KG1 (cell line): ENCODE measurements at places on chromosomes 1 and 21.
A peak's percentile ranks its signal among the peaks of the same experiment; 100 is the strongest.

- DNase-seq, result no peak
These were observed 58.1 kb downstream of the CASZ1 start for GRCh38 chr1:10738061-10739058.

DNA sequence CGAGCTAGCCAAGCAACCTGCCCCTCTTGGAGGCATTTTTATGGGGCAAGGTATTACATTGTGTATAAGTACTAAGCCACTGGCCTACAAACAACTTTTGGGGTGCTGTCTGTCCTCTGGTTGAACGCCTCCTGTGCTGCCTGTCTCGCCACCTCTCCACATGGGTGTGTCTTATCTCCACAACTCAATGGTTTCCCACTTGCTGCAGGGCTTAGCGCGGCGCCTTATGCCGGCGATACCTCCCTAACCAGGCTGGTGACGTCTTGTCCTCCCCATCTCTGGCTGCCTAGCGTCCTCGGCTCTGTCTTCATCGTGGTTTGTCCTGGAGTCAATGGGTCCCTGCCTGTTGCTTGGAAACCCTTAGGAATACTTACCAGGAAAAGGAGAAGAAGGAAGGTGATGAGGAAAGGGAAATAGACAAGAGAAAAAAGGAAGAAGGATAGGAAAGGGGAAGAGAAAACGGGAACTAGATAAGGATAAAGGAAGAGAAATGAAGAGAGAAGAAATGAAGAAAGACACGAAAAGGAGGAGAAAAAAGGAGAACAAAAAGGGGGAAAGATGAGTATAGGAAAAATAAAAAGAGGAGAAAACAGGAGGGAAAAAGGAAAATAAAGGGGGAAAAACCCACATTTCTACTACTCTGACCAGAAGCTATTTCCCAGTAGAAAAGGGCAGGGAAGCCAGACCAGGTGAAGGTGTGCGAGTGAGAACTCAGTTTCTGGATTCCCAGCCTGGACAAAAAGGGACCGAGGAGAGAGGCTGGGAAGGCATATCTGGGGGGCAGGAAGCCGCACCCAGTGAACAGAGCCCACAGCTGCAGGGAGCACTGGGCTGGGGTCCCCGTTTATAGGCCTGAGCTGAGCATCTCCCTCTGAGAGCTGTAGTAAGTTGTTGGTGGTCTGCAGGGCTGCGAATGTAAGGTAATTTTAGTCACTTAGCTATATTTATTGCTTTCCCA lies 86.2 kb downstream of the CLIC6 start:
- no peak for DNase-seq

DNA sequence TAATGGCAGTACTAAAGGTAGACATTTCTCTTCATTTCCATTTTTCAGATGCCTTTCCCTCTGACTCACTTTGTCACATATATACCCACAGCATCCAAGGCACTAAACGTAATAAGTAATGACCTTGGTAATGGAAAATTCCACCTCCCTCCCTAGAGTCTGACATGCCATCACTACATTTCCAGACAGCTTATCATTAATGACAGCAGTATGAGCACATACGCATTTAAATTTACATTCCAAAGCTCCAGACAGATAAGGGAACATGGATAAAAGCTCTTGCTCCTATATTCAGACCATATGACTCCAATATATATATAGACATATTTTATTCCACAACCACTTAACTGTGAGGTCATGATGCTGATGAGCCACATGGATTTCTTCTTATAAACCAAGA lies 191.7 kb upstream of the GORAB start:
- no peak for DNase-seq

DNA sequence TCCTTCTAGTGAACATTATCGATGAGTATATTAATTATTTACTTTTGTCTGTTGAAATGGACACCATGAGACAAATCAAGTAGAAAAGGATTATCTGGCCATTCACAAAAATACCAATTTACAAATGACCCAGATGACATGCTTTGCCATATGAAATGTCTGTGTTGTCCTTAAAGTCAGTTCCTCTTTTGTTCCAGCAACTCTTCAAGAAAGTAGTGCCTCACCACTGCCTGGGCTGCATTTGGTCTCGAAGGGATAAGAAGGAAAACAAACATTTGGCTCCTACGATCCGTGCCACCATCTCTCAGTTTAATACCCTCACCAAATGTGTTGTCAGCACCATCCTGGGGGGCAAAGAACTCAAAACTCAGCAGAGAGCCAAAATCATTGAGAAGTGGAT lies 79.6 kb downstream of the RGL1 start:
- peak; percentile 11 for DNase-seq

- DNase-seq, result no peak
These were observed 15.9 kb downstream of the GNG12 start for GRCh38 chr1:67817319-67817718.

GRCh38 chr1:91569411-91570119 lies 68.9 kb downstream of the CDC7 start:
- no peak for DNase-seq

- DNase-seq, result no peak
These were observed 6.5 kb downstream of the URB1 start for GRCh38 chr21:32386195-32386870.

DNA sequence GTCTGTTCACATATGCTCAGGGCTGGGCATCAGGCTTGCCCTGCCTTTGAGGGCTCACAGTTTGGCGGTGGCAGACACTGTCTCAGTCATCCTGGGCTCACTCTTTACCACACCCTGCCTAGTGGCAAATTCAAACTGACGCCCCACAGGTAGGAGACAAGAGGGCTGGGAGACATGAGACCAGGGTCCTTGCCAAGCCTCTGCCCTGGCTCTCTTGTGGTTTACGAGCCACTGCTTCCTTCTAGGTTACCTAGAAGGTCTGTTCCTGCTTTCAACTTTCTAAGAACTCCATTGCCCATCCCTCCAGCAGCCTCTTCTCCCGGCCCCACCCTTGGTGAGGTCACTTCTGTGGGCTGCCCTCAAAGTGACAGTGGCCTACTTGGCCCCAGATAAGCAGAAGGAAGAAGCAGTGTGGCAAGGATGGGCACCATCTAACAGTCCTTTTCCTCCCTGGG lies 10.5 kb downstream of the KIF21B start:
- no peak for DNase-seq

DNA sequence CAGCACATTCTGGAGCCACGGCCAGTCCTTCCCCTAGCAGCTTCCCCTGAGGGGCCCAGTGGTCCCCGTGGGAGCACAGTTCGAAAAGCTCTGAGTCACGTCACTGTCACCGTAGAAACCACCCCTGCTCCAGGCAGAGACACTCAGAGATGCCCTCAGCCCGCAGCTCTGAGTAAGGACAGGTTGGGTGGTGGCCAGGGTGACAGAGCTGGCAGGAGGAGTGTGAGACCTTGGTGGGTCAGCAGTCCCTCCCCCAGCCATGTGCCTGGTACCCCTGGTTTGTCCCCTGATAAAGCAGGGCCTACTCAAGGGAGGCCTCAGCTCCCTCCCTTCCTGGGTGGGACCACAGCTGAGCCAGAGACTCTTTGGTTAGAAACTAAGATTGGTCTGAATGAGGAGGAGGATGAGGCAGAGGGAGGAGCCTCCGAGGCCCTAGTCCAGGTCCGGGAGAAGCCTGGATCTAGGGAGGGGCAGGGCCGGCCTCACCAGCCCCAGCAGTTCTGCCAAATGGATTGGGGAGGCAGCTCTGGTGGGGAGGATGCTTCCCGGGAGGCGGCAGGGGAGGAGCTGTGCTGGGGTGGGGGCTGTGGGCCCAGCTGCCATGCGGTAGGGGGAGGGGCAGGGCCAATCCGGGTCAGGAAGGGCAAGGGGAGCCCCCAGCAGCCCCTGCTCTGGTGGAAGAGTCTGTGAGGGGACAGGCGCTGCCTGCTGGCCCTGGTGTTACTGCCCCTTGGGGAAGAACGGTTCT lies 55.2 kb downstream of the SLC9A1 start:
- no peak for DNase-seq

DNA sequence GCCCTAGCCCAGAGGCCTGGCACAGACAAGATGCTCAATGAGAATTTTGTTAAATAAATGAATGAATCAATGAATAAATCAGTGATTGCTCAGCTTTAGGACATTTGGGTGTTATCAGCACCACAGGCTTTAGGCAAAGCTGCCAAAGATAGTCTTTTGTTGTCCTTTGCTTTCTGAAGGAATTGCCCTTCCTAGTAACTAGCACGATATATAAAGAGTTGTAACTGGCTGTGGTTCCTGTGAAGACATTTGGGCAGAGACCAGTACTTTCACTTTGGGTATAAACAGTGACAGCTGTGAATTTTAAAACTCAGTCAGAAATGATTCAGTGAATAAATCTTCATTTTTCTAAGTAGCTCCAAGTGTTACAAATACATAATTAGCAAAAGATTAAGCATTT lies 13.3 kb downstream of the RNU5D-1 start:
- no peak for DNase-seq

DNA sequence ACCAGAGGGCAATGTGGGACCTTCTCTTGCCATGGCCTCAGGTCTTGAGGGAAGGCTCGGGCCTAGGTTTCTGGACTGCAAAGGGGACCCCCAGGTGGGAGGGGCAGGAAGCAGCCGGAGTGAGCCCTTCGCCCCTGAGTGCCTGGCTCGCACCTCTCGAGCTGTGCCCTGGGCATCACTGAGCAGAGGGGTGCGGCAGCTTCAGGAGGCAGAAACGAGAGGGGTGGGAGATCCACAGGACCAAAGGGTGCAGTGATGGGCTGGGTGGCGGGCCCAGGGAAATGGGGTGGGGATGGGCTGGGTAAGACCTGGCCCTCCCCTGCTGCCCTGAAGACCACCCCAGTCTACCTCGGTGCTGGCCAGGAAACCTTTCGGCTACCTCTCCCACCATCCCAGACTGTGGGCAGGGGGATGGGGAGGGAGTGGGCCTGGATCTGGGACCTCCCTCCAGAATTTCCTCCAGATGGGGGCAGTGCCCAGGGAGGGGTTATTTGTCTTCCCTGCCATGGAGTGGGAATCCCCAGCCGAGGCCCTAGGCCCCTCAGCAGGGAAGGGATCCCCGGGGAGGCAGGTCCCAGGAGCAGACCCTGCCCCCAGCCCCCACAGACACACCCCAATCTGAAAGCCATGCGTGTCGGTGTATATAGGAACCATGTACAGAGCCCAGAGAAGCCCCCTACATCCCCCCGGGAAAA lies 21.3 kb downstream of the A3GALT2 start:
- no peak for DNase-seq

GRCh38 chr1:22428672-22429071 lies 23.0 kb upstream of the ZBTB40 start:
- peak; percentile 4 for DNase-seq

- DNase-seq, result no peak
These were observed 120.0 kb upstream of the RRP15 start for GRCh38 chr1:218164930-218165700.

GRCh38 chr1:64363111-64363510 lies 106.8 kb upstream of the CACHD1 start:
- DNase-seq, result no peak

DNA sequence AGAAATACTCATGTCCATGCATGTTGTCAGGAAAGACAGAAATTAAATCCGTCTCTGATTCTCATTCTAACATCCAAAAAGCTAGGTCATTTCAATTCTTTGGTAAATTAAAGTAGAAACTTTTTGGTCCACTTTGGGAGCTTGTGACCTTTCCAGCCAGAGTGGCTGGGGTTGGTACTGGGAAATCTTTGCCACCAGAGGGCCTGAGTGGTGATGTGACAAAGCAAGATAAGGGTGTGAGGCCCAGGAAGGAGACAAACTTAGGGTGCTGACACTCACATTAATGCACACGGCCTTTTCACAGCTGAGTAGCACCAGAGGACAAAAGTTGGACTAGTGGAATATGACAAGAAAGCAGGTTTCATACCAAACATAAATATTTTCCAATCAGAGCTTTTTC lies 144.3 kb downstream of the DNM3 start:
- no peak for DNase-seq

- DNase-seq, result no peak
These were observed 55.0 kb upstream of the RIPK4 start for GRCh38 chr21:41821756-41822431.

DNA sequence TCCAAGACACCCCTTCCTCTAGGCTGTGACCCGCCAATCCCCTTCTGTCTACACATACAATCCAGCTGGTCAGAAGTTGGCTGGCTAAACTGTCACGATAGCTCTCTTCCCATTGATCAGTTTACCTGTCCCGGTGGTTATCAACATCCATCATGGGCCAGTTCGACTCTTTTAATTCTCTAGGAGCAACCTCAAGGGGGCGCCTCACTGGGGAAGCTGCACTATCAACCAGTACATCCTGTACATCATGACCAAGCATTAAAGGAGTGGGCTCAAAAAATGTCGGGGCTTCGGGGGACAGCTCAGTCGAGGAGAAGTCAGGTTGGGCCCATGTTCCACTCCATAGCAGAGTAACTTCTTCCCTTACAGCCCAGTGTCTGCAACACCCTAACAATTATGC lies 53.2 kb upstream of the B3GALNT2 start:
- no peak for DNase-seq

GRCh38 chr1:172616195-172616594 lies 42.7 kb upstream of the FASLG start:
- no peak for DNase-seq

GRCh38 chr1:24938276-24938675 lies 8.2 kb upstream of the RUNX3 start:
- DNase-seq, result no peak

- no peak for DNase-seq
These were observed 354.9 kb upstream of the ADAMTS5 start for GRCh38 chr21:27321791-27322190.

- DNase-seq, result no peak
These were observed 6.4 kb upstream of the GUCA2B start for GRCh38 chr1:42146626-42147320.

- no peak for DNase-seq
These were observed 197.3 kb upstream of the COA6 start for GRCh38 chr1:234176000-234176399.

DNA sequence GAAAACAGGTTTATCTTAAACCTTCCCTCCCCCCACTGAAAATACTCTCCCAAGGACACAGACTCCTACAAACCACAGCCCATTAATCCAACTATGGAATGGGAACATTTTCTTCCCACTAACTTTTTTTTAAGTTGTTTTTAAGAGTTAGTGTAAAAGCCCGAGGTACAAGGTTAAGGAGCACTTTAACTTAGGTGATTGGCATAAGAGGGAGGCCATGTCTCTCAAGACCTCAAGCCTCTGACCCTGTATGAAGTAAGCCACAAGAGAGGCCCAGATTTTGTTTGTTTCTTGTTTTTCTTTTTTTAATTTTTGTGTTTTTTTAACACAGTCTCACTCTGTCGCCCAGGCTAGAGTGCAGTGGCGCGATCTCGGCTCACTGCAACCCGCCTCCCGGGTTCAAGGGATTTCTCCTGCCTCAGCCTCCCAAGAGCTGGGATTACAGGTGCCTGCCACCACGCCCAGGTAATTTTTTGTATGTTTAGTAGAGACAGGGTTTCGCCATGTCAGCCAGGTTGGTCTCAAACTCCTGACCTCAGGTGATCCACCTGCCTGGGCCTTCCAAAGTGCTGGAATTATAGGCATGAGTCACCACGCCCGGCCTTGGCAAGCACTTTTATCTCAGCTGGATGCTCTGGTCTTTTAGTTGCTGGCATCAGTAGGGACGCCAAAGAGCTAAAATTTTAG lies 14.4 kb downstream of the ARMH1 start:
- no peak for DNase-seq

GRCh38 chr1:182248721-182249120 lies 142.9 kb downstream of the GLUL start:
- DNase-seq, result no peak

- no peak for DNase-seq
These were observed 98.6 kb downstream of the NAV1 start for GRCh38 chr1:201637282-201638079.
